ENCODE measurements at places on chromosomes 5 and 9.

DNA sequence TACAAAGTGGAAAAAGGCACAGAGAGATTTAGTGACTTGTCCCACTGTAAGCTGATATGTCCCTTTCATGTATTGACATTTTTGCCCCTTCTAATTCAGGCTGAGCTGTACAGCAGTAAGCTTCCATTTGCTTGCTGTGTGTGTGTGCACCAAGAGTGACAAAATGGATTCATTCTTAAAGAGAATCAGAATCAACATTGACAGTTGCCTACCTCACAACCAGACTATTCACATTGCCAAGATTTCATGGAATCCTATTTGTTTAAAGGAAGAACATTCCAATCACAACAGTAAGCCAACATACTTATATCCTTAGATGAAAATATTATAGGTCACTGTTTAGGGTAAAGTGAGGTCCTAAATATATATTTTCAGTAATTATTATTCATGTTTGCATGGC is 102.6 kb downstream of the TMEM232 start:
- DNase-seq: no peak

DNA sequence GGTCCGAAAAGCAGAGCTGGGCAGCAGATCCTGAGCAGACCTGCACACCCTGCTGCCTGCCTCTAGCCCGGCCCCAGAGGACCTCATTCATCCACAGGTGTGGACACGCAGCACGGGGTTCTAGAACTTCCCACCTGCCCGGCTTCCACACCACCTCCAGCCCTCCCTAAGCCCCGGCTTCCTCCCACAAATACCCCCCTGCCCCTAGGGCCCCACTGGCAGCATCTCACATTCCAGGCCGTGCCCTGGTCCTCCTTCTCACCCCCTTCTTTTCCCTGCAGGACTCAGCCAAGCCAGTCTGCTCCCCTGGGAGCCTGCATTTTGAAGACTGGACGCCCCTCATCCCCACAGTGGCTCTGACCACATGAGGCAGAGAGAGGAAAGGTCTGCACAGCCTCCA is 138.9 kb downstream of the ADAMTS2 start:
- DNase-seq: no peak

- DNase-seq: no peak
Measured at GRCh38 chr9:133813749-133814585, 75.8 kb upstream of the SARDH start.

DNA sequence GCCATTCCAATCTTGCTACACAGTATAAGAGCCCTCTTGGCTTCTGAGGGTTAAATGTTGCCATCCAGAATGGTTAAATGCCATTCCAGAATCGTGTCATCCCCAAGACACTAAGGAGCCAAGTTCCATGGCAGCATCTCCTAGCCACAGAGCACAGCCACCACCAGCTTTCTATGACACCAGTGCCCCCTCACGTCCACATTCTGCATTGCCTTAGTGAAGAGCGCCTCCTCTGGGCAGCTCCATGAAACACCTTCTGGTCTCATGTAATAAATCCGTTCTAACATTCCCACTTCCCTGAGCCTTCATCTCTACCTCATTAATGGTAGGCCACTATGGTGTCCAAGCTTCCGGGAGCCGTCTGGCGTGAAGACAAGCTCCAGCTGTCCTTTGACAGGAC is 12.4 kb downstream of the CBY3 start:
- no peak for DNase-seq

DNA sequence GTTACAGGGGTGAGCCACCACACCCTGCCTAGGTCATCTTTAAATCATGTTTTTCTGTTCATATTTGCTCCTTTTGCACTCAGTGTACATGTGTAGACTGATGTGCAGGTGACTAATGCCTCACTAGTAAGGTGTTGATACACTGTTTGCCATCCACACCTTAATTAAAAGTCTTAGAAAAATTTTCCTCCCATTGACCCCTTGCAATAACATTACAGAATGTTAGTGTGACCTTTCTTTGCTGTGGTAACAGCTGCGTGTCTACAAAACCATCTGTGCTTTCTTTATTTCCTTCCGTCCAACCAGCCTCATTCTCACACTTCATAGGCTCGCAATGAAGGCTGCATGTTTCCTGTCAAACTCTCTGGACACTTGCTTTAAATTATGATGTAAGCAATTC is 6.6 kb upstream of the CEMIP2 start:
- no peak for DNase-seq

GRCh38 chr5:43140286-43140685 is 19.6 kb downstream of the ZNF131 start:
- no peak for DNase-seq

DNA sequence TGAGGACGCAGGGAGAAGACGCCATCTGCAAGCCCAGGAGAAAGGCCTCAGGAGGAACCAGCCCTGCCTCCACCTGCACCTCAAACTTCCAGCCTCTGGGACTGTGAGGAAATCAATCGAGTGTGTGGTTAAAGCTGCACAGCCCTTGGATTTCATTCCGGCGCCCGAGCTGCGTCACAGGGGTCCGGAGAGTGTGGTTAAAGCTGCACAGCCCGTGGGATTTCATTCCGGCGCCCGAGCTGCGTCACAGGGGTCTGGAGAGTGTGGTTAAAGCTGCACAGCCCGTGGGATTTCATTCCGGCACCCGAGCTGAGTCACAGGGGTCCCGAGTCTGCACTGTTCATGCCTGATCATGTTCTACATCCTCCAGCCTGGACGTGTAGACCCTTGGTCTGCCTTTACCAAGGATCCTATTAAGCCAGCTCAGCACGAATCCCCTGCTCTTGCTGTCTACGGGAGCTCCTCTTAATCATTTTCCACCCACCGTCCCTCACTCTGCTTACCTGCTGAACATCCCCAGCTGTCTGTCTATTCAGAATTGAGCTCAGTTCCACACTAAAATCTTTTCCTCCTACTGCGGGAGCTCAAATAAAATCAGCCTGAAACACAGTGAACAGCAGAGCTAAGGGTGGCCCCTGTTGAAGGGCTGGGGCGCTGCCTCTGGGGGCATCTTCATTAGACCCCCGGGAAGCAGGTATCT is 73.0 kb upstream of the OLFM1 start:
- DNase-seq: no peak

- DNase-seq: no peak
Measured at GRCh38 chr5:31701642-31702299, 62.8 kb downstream of the PDZD2 start.

DNA sequence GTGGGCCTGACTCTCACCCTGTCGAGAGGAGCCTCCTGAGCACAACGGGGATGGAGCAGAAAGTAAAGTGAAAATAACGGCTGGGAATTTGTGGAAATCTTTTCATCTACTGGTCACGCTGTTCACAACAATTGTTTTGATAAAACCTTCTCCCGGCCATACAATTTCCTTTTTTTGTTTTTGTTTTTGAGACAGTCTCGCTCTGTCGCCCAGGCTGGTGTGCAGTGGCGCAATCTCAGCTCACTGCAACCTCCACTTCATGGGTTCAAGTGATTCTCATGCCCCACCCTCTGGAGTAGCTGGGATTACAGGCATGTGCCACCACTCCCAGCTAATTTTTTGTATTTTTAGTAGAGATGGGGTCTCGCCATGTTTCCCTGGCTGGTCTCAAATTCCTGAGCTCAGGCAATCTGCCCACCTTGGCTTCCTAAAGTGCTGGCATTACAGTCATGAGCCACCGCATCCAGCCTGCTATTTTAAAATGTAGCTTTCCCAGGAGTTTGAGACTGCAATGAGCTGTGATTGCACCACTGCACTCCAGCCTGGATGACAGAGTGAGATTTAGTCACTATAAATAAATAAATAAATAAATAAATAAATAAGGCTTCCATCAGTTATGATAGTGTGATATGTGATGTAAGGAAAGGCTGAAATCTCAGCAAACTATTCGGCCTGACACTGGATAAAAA is 73.5 kb upstream of the PTGER4 start:
- no peak for DNase-seq

DNA sequence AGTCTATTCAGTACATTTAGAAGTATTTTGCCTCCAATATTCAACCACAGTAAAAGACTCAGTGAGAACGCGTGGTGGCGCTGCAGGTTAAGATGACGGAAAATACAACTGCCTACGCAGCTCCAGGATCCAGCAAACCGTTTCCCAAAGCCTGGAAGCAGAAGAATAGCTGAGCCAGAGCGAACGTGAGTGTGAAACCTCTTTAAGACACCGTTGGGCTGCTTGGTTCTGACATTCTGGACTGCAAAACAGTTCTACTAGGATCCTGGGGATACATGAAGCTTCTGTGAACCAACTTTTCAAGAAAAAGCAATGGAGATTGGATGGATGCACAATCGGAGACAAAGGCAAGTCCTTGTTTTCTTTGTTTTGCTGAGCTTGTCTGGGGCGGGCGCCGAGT is at the start of gene PCDHB16:
TSS of gene PCDHB16 (plus strand) at position 140 of the 400 bp plus-strand sequence. CDS start at position 313, 173 bp downstream.
- DNase-seq: no peak

GRCh38 chr9:109440797-109441287 is 57.3 kb downstream of the PTPN3 start:
- DNase-seq: peak; percentile 58

DNA sequence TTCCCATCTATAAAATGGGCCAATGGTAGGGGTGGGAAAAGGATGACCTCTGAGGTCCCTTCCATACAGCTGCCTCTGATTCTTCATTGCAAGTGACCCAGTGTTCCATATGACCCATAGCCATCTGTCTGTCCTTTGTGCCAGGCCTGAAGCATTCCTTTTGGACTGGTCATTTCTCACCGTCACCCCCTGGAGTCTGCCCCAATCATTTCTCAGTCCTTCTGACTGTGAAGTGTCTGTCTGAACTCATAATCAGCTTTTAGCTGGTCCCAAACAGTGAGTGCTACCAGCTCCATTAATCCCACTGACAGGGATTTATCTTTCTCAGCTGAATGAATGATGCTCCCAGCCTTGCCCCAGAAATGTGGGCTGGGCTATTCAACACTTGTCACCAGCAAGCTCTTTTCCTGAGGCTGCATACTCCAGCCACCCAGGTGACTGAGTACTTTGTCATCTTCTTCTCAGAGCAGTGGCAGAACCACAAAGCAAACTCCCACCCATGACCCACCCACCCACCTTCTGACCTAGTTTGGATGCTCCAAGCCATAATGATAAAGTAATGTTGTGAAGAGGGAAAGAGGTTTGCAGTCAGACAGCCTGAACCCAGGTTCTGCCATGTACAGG is 37.4 kb downstream of the KCNIP1 start:
- no peak for DNase-seq

DNA sequence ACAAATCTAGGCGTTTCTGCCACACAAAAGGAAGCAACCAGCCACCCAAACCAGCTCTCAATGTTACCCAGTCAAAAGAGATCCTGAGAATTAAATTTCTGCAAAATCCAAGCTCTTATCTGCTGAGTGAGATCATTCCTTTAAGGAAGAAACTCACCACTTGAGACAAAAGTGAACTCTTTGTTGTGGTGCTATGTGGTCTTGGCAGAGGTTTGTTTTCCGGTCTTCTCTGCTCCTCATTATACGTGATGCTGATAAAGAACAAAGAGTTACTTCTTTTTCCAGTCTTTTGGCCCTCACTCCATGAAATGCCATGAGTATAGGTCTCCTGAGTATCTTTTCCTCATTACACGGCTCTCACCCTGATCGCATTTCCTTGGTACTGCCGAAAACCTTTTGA is 82.1 kb downstream of the PRKACG start:
- no peak for DNase-seq

- DNase-seq: no peak
Measured at GRCh38 chr5:102229685-102230084, 66.4 kb downstream of the SLCO4C1 start.

Measured in Calu3 (cell line).